Right atrium auricular region (tissue), 2 donors: ENCODE measurements at places on chromosomes 7 and 10. TPM values are rescaled to one million over a fixed set of nuclear protein-coding genes. Genes with fewer than 3 reads are reported as not detected.
A peak's percentile ranks its signal among the peaks of the same experiment; 100 is the strongest.

LBX1 gene
- not detected for total RNA-seq

DNA sequence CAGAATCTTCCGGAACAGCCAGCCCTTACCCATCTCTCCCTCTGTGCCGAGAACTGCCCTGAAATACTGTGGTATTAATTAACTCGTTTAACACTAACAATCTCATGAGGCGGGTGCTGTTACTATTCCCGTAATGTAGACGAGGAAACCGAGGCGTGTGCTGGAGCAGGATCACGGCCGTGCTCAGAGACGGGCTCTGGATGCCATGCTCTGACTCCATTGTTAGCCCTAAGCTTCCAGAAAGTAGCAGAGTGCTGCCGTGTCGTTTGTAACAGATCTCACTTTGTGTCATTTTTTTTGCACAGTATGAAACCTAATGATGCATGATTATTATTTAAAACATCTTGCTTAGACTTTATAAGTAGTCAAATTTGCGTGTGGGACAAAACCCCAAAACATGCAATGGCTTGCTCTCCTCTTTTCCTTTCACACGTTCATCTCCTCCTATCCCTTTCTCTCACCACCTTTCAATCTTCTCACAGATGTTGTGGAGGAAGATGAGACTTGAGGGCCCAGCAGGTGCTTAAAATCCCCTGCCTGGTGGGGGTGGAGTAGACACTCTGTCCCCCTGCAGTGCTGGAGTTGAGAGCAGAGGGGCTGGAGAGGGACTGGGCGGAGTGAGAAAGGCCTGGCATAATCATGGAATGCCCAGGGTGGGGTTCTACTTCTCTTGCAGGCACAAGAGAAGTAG lies 482 bp upstream of the ACTR3C start:
- H3K4me3 ChIP-seq: peak overlapping the region; percentile 68
- no peaks in the 10 kb centered on the region for H3K27me3 ChIP-seq
- H3K36me3 ChIP-seq: no peaks in the 10 kb centered on the region
- no peaks in the 10 kb centered on the region for H3K4me1 ChIP-seq
- peak overlapping the region; percentile 70 for H3K27ac ChIP-seq
- no peak for DNase-seq

SFRP5 gene
- total RNA-seq: 260 TPM

DNA sequence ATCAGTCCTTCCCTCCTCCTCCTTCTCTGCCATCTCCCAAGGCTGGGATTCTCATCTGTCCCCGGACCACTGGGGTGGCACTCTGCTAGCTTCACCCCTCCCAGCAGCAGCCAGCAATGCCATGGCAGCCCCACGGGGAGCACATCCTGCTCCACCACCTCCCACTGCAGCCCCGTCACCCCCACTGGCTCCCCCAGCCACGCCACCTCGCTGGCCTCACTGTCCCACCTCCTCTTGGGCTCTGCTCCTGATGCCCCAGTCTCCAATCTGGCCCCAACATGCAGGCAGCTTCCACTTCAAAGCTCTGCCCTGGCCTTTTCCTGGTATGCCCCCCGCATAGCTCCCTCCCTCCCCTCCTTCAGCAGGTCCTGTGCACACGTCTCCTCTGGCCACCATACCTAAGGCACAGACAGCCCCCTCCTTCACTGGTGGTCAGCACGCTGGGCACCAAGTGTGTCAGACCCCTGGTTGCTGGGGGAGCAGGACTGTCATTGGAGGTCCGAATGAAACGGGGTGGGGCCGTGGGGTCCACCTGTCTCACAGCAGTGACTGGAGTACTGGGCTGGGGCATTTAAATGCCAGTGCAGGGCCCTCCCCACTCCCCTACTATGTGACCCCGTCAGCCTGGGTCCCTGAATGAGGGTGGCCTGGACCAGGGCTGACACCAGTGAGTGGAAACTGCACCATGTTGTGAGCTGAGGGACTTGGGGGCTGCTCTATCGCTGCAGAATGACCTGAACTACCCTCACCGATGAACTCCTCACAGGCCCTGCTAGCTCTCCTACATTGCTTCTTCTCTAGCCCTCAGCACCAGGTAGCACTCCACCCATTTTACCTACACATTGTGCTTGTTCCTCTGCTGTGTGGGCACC lies 38.7 kb downstream of the RASGEF1A start:
- DNase-seq: no peak
- H3K4me3 ChIP-seq: no peak overlapping the region
- peaks cover 4% of the 10 kb centered on the region for H3K27me3 ChIP-seq
- peaks cover 10% of the 10 kb centered on the region for H3K4me1 ChIP-seq
- no peak overlapping the region for H3K27ac ChIP-seq

DNA sequence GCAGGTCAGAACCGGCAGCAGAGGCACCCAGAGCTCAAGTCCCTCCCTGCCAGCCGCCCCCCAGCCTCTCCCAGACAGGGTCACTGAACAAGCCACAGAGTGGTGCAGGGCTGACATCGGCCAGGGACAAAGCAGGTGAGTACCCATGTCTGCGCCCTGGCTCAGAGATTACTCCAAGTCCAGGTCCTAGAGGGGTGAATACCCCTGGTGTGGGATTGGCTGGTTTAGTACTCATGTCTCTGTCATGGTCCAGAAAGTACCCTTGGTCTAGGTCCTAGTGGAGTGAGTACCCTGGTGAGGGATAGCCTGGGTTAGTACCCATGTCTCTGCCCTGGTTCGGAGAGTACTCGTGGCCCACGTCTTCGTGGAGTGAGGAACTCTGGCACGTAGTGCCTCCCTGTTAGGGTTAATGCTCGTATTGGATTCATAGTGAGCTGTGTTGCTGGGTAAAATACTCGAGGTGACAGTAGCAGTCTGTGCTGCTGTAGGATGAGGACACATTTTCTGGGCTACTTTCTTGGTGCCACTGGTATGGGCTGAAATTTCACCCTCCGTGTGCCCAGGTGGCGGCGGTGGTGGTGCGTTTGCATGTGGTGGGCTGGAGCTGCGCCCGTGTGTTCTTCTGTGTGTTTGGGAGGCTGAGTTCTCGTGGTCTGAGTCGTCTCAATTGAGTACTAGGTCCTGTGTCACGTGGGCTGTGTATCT lies 25.5 kb upstream of the KNDC1 start:
- DNase-seq: no peak
- no peaks in the 10 kb centered on the region for H3K36me3 ChIP-seq
- no peaks in the 10 kb centered on the region for H3K4me1 ChIP-seq
- no peak overlapping the region for H3K4me3 ChIP-seq
- H3K27ac ChIP-seq: no peak overlapping the region
